ENCODE measurements at places on chromosomes 12 and 14.
A peak's percentile ranks its signal among the peaks of the same experiment; 100 is the strongest.

GRCh38 chr14:65704437-65704836 lies 291.9 kb downstream of the FUT8 start:
- no peak for DNase-seq

- no peak for DNase-seq
Measured at GRCh38 chr12:976644-977043, 14.4 kb upstream of the ERC1 start.

DNA sequence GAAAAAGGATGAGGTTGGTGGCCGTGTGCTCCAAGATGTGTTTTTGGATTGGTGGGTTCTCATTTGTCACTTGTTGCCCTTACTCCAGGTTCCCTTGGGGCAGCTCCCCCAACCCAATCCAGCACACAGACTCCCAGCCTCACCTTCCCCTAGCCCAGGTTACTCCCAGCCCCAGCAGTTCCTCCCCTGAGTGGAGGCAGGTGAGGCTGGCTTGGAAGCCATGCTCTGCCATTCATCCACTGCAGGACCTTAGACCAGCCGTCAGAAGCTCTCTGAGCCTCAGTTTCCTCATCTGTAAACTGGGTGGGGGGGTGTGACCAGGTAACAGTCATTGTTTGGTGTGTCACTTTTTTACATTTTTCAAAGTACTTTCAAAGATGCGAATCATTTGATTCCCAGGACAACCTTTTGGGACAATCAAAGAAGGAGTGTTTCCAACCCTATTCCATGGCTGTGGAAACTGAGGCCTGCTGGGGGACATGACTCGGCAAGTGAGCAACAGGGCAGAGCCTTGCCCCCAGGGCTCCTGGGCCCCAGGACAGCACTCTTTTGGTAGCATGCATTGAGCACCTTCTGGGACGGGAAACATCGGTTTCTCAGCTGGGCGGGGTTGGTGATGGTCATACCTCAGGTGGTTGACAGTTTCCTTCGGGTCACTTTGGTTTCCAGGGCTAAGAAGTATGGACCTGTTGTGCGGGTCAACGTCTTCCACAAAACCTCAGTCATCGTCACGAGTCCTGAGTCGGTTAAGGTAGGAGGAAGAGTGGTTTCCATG lies 7.2 kb downstream of the CYP46A1 start:
- no peak for DNase-seq

- no peak for DNase-seq
Measured at GRCh38 chr12:52439845-52440244, 5.7 kb upstream of the KRT75 start.

DNA sequence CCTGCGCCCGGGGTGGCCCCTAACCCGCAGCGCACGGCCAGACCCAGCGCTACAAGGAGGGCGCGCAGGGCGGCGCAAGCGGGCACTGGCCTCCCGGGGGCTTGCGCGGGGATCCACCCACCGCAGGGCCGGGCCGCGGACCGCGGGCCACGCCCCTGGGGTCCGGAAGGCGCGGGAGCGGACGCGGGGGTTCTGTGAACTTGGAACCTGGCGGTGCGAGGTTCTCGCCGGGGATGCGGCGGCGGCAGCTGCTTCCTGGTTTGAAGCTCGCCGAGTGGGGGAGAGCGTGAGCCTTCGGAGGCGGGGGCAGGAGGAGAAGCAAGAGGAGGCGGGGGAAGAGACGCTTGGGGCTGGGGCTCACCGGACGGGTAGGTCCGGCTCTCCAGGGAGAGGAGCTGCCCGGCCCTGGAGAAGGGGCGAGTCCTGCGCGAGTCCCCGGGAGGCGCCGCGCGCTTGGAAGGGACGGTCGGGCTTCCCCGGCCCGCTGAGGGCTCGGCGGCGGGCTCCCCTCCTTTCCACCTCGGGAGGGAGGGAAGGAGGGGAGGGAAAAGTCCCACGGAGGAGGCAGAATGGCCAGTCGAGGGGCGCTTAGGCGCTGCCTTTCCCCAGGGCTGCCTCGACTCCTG lies at the start of gene PRKCH:
Gene PRKCH, plus strand, starts transcription at position 195 of the 626 bp plus-strand sequence. CDS start 523 bp downstream, outside the sequence.
- DNase-seq = peak; percentile 78

GRCh38 chr14:38047195-38047902 lies 160.4 kb upstream of the SSTR1 start:
- DNase-seq = no peak

DNA sequence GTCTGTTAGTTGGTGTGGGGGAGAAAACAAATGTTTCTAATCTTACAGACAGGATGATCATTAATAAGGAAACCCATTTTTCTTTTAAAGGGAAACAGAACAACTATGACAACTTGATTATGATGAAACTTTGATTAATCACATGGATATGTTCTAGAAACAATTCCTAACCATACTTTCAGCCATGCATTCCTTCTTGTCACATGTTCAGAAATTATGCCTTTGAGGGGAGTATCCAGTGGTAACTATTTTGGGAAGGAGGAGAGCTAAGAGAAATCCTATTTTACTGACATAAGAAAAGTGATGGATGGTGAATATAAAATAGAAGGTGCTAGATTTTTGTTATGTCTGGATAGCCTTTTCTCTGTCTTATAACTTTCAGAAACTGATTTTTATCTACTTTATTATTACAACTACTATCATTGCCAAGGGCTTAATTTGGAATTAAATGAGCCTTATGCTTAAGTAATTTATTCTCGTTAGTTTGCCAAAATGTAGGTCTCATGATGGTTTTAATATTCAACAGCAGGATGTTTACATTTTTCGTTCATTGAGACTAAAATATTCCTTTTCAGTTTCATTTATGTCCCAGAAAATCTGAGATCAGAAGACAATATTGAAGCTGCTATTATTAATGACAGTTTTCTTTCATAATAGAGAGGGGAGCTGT lies 200.1 kb downstream of the TMTC2 start:
- DNase-seq = no peak

DNA sequence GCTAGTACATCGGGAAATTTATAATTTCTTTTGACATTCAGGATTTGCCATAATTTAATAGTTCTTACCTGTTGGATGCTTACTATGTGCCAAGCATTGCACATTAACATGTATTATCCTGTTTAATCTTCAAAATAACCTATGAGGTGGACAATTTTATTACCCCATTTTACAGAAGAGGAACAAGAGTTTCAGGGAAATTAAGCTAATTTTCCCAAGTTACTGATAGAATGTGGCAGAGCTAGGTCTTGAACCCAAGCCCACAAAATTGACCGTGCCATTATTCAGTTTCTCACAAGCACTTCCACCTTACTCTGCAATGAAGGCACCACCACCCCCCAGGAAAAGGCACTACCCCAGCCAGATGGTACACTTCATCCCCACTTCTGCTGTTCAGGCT lies 161.1 kb upstream of the PLEKHG7 start:
- no peak for DNase-seq

DNA sequence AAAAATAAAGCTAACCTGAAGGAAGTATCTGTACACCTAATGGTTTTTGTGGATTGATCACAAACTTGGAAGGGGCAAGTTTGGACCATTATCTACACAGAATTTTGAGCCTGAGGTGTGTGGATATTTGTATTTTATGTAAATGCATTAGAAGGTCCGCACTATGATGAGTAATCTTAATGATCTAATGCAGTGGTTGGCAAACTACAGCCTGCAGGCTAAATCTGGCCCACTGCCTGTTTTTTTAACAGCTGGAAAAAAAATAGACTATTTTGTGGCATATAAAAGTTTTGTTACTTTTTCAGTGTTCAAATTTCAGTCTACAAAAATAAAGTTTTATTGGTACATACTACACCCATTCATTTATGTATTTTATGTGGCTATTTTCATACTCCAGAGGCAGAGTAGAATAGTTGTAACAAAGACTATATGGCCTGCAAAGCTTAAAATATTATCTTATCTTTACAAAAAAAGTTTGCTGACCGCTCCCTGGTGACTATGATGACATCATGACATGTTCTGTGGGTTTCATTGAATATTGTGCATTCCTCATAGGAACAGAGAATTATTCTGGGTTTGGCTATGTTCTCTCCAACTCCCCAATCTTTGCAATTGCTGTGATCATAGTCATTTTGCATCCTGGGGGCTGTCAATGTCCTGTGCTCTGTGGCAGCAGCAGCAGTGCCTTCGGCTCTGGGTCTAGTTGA lies 962.6 kb upstream of the FBXO33 start:
- DNase-seq = no peak

- no peak for DNase-seq
Measured at GRCh38 chr14:86639146-86639545, 1109.2 kb downstream of the FLRT2 start.

- no peak for DNase-seq
Measured at GRCh38 chr14:81169711-81170103, 51.1 kb downstream of the GTF2A1 start.

- no peak for DNase-seq
Measured at GRCh38 chr12:71877335-71878121, 38.0 kb downstream of the TBC1D15 start.

DNA sequence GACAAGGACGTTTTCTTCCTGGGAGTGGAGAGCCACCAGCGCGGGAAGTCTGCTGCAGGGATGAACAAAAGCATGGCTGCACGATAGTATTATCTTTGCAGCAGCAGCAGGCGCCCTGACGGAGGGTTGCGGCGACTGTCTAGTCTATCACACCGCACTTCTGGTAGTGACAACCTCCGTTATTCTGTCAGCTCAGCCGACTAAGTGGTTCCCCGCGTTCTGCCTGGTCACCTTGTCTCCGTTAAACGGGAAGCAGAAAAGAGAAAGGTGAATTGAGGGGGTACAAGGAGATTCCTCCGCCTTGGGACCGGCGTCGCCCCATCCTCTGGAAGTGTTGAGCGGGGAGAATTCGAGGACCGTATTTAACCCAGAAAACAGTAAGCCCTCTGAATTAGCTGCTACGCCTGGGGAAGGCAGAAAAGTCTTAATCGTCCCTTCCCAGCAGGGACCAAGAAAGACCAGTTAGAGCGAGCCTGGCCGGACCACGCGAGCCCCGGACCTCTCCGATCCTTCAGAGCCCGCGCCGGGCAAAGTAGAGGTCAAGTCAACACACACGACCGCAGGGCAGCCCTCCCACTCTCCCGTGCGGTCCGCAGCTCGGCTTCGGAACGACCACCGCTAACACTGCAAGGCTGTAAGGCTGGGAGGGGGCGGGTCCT lies 536 bp upstream of the DAAM1 start:
- DNase-seq = peak; percentile 18

GRCh38 chr14:91256661-91257060 lies 12.2 kb upstream of the GPR68 start:
- DNase-seq = no peak

GRCh38 chr14:68081489-68081888 lies 261.9 kb downstream of the RAD51B start:
- no peak for DNase-seq

DNA sequence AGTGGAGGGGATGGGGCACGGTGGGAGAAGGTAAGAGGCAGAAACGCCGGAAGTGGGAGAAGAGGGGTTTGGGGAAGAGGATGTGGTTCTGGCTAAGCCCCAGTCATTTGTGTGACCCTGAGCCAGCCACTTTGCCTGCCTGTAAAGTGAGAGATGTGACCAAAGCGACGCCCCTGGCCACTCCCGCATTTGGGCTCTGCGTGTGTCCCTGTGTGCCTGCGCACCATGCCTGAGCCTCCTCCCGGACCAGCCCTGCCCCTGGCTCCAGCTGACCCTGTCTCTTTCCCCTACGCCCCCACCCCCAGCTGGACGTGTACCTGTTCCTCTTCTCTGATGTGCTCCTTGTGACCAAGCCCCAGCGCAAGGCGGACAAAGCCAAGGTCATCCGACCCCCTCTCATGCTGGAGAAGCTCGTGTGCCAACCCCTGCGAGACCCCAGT lies 8.0 kb downstream of the PLEKHG6 start:
- DNase-seq = no peak

DNA sequence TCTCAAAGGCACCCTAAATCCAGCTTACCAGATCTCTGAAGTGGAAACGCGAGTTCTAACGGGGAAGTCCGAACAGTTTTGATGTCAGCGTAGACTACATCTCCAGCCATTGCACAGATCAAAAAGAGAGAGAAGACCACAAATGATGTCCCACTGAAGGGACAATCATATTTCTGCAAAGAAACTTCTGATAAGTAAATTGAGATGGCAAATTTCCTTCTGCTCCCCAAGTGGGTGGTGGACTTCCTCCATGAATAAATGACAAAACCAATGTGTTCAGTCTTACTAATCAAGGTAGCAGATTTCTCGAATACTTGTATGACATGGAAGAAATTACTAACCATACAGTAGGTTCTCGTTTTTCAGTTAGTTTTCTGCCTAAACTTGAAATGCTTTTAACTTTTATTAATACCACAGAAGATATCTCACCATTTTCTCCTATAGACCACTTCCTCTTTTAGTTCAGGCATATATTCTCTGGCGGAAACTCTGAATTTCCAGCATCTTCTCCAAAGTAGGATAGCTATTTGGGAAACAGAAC lies at the start of gene CLECL1:
Gene CLECL1, minus strand, starts transcription at position 177 of the 541 bp plus-strand sequence.
- no peak for DNase-seq

- no peak for DNase-seq
Measured at GRCh38 chr12:13289653-13290289, 93.2 kb downstream of the EMP1 start.

DNA sequence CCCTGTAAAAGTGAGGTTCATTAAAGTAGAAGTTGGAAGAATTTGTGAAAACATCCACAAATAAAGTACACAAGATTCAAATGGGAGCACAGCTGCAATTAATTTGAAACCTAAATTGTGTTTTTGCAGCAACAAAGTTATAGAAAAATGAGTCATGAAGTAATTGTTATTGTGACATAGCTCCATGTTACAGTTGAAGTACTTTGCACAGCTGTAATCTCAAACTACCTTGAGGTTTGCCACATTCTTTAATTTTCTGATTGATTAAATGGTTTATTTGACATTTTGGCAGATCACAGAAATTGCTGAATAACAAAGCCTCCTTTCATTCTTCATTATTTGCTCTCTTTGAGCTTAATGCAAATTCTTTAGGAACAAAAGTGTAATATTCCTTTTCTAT lies 111.3 kb downstream of the RMST start:
- DNase-seq = no peak

GRCh38 chr14:95226801-95227200 lies 69.5 kb upstream of the DICER1 start:
- no peak for DNase-seq

GRCh38 chr14:78022059-78022458 lies 148.1 kb upstream of the NRXN3 start:
- DNase-seq = no peak

DNA sequence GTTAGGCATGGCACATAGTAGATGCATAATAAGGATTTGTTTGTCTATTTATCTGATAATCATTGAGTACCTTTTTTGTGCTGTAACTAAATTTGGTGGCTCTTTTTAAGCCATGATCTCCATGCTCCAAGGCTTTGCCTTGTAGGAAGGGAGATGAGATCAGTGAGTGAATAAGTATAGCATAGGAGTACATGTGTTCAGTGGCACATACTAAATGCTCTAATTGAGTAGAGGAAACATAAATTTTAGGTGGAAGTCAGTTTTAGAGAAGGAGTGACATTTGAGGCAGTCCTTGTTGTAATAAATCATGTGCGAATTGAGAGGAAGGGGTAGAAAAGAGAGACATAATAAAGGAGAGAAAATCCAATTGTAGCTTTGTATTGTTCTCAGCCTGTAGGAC lies 482.6 kb downstream of the NRXN3 start:
- DNase-seq = no peak

- DNase-seq = no peak
Measured at GRCh38 chr12:6376079-6376869, 911 bp upstream of the SCNN1A start.

GRCh38 chr14:25150934-25151790 lies 101.2 kb upstream of the STXBP6 start:
- DNase-seq = no peak

GRCh38 chr12:24462946-24463345 lies 486.0 kb downstream of the BCAT1 start:
- DNase-seq = no peak

All from activated effector memory CD4-positive, alpha-beta T cell treated with Interleukin-2 at 50 U/mL for 16 hours (primary cell).